NB4 (cell line): ENCODE measurements at places on chromosomes 1 and 21.

GRCh38 chr1:94792473-94793295 is 27.5 kb upstream of the SLC44A3 start:
- DNase-seq: peak; percentile 86

DNA sequence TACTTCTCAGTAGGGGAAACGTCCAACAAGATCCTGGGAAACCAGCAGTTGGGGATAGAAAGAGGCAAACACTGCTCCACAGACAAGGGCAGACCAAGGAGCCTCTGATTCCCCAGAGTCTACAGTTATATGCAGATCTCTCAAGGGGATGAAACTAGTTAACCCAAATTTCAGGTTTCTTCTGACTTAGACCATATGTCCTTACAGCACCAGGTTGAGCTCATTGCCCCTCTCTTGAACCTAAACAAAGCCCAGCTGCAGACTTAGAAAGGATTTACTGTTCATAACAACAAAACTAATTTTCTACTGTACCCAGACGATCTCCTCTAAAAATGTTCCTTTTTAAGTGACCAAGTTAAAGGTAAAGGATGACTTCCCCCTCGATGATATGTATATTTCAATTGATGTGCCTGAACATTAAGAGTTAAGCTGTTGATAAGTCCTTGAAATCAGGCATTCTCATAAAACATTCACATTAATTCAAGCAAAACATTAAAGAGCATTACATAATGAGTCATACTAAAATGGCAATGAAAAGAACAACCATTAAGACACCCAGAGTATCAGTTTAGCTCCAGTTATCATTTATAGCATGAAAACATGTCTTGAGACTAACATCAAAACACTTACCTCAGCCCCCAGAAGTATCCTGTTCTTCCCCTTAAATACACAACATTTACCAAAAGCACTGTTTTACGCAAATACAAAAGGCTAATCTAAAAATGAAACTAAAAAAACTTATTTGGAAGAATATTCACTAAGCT is 24.1 kb downstream of the SMYD3 start:
- no peak for DNase-seq

DNA sequence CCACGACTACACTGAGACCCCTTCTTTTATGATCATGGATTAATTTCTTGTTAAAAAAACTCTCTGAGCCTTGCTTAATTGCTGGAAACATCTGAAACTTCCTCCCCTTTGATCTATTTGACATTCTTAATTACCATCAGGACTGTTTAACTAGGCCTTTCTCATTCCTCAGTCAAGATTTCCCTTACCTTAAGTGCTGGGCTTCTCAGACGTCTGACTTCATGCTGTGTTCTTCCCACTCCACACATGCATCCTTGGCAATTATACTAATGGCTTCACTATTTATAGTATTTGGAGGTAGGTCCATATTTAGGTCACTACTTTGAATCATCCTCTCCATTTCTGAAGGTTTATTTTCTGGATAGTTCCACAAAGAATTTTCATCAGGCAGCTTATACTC is 341.3 kb upstream of the TMPRSS15 start:
- DNase-seq: no peak

GRCh38 chr1:24255226-24255625 is 63.9 kb upstream of the GRHL3 start:
- peak; percentile 79 for DNase-seq

GRCh38 chr1:203763505-203763904 is 1.5 kb upstream of the LAX1 start:
- DNase-seq: no peak

DNA sequence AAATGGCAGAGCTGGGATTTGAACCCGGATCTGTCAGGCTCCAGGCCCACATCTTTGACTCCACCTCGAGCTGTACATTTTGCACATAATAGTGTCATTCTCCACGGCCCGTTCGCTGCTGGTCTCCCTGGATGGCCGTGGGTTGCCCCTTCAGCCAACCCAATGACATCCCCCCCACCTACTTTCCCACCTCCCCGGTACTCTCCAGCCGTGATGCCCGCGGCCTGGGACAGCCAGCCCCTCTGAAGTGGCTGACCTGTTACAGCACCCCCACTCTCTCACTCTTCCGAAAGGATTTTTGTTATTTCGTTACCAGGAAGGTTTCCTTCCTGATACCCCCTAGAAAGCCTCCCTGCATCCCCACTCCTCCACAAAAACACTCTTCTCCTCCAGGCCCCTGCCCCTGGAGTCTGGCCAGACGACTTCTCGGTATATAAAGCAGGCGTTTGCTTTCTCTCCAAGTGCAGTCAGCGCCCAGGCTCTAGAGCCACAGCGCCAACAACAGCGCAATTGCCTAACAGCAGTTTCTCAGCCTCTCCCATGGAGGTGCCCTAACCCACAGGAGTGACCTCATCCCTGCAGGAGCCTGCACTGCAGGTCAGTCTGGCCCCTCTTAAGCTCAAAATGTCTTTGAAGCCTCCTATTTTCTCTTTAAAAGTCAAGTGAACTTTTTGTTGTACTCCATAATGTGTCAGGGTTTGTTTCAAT is 14.5 kb upstream of the GJB5 start:
- peak; percentile 22 for DNase-seq

- no peak for DNase-seq
Observed at GRCh38 chr1:147717706-147718097, 42.7 kb downstream of the GJA5 start.

- DNase-seq: no peak
Observed at GRCh38 chr1:73948055-73948454, 249.9 kb downstream of the LRRIQ3 start.

GRCh38 chr1:203271962-203272632 is 33.2 kb upstream of the BTG2 start:
- DNase-seq: no peak

DNA sequence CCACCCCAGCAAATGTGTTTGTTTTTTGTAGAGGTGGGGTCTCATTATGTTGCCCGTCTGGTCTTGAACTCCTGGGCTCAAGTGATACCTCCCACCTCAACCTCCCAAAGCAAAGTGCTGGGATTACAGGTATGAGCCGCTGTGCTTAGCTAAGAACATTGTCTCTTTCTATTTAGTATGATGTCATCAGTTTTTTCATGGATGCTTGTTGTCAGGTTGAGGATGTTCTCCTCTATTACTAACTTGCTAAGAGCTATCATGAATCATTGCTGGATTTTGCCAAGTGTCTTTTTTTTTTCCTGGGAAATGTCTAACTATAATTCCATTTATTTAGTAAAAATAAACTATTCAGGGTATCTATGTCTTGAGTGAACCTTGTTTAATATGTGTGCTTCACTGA is 19.0 kb upstream of the MPC2 start:
- DNase-seq: no peak

GRCh38 chr1:118987468-118988185 is 516 bp downstream of the TBX15 start:
- no peak for DNase-seq

DNA sequence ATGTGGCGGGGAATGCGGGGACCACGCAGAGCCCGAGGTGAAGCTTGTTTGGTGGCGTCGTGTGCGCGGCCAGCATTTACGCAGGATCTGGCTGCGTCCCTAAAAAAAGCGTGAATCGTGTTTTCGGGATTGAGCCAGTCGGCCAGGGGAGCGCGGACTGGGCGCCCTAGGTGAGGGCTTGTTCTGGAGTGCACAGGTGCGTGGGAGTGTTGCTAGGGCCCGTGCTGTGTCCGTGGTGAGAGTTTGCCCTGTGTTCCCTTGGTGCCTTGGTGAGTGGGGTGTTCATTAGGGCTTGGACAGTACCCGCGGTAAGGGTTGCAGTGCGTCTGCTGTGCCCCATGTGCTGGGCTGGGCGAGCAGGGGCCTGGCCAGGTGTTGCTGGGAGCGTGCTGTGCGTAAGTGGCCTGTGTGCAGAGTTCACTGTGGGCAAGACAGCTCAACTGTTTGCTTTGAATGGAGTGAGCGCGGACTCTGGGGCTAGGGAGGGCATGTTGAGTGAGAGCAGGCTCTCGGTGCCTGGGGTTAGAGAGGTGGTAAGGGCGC is 673 bp downstream of the CD46 start:
- peak; percentile 53 for DNase-seq

- peak; percentile 50 for DNase-seq
Observed at GRCh38 chr1:110420874-110421793, 13.6 kb upstream of the LAMTOR5 start.

DNA sequence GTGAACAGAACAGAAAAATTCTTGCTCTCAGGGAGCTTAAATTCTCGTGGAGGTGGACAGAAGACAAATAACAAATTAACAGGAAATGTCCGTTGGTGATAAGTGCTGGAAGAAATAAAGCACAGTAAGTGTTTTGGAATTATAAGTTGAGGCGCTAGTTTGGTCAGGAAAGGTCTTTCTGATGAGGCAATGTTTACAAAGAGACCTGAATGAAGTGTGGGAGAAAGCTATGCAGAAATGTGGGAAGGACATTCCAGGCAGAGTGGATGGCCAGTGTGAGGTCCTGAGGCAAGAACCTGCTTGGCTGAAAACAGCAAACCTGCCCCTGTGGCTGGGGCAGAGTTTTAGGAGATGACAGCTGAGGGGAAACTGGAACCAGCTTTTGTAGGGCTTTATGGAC is 23.3 kb downstream of the NGF start:
- no peak for DNase-seq

GRCh38 chr1:36512842-36513241 is 30.1 kb upstream of the CSF3R start:
- no peak for DNase-seq

- no peak for DNase-seq
Observed at GRCh38 chr1:47420547-47420946, 4.5 kb downstream of the FOXE3 start.

DNA sequence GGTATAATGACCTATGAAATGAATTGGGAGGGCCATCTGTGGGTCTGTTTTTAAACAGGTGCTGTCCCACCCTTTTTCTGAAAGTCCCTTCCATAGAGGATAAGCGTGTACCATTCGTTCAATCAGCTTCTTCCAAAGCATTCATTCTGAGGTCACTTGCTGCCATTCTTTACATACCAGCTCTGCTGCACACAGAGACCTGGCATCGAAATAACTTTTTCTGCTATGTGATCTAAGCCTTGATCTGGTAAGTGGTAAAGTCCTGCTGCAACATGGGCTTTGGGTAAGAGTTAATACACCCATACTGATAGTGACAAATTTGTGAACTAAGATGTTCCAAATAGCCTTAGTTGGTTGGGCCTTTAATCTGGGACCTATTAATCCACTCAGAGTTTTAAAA is 38.9 kb downstream of the DR1 start:
- no peak for DNase-seq

GRCh38 chr1:61869691-61870109 is 127.4 kb downstream of the PATJ start:
- DNase-seq: no peak

DNA sequence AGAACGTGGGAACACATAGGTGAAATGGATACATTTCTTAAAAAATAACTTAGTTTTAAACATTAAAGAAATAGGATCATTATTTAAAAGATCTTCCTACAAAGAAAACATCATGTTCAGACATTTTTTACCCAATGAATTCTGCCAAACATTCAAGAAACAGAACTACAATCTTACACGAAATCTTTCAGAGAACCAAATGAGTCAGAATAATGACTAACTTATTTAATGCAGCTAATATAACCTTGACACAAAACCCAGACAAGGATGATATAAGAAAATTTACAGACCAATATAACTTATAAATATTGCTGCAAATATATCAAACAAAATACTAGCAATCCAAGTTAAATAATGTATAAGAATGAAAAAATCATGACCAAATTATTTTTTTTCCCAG is 220.1 kb upstream of the KCNK2 start:
- DNase-seq: no peak

DNA sequence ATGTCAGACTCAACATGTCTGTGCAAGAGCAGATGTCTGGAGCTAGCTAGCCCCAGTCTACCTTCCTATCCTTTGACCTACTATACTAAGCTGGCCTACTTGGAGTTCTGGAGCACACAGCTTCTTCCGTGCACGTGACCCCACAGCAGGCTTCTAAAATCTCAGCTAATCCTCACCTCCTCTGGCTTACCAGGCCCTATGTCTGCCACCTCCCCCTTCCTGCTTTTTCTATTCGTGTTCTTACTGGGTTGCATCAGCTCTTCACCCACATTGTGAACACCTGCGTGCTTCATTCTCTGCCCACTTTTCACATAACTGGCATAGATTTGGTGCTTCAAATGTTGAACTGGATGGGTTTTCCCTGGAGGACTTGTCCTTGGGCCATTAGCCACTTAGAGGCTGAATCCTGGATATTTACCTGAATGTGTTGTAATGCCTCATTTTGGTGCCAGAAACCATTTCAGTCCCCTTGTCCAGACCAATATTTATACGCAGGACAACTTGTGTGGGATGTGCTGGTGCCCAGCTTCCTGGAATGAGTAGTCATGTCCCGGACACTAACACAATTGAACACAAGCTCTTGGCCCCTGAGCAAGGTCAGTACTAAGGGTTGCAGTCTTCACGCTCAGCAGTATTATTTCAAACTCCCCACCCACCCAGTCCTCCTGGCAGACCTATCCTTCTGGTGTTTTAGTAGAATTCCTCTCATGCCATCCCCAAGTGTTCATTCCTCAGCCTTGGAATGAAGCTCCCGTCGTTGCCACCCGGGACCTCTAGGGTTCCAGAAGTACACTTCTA is 24.0 kb downstream of the TENT5C start:
- DNase-seq: no peak

- DNase-seq: no peak
Observed at GRCh38 chr1:215022741-215023141, 59.8 kb upstream of the KCNK2 start.
